ENCODE measurements at places on chromosomes 6 and 20. TPM values are rescaled to one million over a fixed set of nuclear protein-coding genes. Genes with fewer than 3 reads are reported as not detected.

The COL21A1 gene
- 23.2 TPM for total RNA-seq

GRCh38 chr6:142537612-142538478, 236.0 kb downstream of the ADGRG6 start:
- no peak for DNase-seq

The LRRC73 gene
- 1.0 TPM for total RNA-seq

DNA sequence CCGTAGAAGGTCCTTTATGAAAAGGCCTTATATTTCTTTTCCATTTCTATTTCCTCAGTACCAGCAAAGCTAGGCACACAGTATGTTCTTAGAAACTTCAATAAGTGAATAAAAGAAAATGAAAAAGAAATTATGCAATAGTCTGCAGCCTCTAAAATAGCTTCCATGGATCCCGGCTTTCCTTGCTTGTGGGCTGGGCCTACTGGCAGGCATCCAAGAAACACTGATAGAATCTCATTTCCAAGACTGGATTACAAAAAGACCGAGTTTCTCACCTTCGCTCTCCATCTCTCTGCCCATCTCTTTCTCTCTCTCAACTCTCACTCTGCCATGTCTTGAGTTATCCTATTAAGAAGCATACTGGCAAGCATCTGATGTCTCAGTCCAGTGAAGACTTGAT, 187.5 kb upstream of the FKBP1C start:
- DNase-seq = no peak

DNA sequence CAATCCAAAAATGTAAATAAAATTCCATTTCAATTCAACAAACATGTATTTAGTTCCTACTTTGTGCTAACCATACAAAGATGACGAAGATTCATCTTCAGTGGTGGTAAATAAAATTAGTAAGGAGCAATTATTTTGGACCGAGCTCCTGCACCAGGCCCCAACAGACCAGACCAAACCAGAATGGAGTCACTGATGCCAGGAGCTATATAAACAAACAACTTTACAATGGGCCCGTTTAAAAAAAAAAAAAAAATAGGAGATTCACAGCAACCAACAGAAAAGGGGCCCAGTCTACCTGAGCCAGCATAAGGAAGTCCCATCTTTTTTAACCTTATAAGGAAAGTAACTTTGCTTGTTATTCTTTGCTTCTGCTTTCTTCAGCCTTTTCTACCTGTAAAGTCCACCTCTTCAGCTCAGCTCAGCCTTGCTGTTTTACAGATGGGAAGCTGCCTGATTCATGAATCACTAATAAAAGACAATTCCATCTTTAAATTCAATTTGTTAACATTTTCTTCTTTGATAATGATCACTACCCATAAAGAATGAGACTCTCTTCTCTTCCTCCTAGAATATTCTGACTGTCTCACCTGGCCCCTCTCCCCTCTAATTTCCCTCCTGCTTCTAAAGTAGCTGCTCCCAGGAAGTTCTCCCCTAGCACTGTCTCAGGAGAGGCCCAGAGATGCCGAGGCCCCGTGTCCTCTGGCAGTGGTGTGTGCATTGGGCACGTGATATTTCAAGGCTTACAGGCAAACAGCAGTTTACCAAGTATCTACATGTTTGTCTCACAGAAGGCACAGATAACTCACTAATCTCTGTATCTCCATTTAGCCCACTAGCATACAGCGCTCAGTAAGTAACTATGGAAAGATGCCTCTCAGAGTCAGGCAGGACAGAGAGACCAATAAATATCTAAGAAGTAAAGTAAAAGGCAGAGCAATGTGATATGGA, 8.4 kb downstream of the MBOAT1 start:
- no peak for DNase-seq

DNA sequence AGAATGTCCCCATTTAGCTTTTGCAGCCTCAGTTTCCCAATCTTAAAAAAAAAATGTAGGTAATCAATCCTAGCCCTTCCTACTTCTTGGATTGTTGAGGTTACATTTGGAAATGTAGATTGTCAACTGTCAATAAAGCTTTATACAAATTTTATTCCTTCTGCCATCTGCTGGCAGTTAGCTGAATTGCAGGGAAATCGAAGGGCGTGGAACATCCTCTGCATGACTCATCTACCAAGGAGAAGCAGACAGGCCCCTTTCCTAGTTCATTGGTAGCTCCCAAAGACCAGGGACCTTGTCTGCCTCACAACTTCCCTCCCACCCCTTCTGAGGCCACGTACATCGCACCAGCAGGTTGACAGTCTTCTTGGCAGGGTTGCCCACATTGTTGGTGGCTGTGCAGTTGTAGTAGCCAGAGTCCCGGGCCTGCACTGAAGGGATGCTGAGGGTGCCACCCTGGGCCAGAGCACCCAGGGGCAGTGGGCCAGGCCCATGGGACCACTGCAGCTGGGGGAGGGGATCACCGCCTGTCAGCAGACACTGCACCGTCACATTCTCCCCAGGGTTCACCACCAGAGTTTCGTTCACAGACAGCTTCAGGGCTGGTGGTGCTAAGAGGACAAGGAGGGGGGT, 43.6 kb downstream of the MDGA1 start:
- DNase-seq = no peak

- no peak for DNase-seq
Observed at GRCh38 chr20:44228465-44229258, 18.1 kb upstream of the OSER1 start.

DNA sequence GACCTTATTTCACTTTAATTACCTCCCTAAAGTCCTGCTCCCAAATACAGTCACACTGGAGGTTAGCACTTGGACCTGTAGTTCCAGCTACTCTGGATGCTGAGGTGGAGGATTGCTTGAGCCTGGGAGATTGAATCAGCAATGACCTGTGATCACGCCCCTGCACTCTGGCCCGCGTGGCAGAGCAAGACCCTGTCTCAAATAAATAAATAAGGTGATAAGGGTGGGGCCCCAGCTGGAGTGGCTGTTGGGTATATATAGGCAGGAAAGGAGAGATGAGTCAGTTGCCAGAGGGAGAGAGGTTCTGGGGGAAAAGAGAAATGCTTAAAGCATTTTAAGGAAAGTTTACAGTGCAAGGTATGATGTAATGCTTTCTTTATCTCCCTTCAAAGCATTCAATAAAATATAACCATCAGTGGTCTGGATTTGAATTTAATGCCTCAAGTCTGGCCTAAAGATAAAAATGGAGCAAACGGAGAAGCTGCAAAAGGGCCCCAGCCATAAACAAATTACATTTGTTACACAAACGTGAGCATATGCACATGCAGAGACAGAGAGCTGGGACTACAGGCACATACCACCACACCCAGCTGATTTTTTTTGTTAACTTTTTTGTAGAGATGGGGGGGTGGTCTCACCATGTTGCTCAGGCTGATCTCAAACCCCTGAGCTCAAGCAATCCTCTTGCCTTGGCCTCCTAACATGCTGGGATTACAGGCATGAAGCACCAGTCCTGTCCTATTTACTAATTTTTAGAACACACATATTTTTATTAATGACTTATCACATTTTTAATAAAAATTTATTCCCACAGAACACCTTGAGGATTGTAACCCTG, 6.1 kb upstream of the PM20D2 start:
- no peak for DNase-seq

DNA sequence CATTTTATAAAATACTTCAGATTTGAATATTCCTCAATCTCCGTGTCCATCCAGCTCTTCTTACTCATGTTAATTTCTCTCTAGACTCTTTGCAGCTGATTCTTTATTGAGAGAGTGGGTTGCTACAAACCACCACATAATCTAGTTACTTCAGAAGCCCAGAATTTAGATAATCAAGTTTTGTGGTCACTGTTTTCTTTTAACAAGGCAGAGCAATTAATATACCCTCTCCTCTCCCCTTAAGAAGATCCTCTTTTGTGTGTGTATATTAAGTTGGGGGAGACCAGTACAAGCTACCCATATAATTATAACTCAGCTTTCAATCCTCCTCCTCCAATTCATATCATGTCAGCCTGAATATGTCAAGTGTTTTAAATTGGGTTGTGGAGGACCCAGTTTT, 95.1 kb downstream of the IRAK1BP1 start:
- DNase-seq = no peak

- DNase-seq = no peak
Observed at GRCh38 chr6:129498950-129499842, 210.8 kb downstream of the ARHGAP18 start.

- DNase-seq = no peak
Observed at GRCh38 chr20:34768096-34768495, 57.4 kb downstream of the NCOA6 start.

- no peak for DNase-seq
Observed at GRCh38 chr6:126335210-126335609, 4.7 kb upstream of the CENPW start.

The ADGB gene
- total RNA-seq = not detected

DNA sequence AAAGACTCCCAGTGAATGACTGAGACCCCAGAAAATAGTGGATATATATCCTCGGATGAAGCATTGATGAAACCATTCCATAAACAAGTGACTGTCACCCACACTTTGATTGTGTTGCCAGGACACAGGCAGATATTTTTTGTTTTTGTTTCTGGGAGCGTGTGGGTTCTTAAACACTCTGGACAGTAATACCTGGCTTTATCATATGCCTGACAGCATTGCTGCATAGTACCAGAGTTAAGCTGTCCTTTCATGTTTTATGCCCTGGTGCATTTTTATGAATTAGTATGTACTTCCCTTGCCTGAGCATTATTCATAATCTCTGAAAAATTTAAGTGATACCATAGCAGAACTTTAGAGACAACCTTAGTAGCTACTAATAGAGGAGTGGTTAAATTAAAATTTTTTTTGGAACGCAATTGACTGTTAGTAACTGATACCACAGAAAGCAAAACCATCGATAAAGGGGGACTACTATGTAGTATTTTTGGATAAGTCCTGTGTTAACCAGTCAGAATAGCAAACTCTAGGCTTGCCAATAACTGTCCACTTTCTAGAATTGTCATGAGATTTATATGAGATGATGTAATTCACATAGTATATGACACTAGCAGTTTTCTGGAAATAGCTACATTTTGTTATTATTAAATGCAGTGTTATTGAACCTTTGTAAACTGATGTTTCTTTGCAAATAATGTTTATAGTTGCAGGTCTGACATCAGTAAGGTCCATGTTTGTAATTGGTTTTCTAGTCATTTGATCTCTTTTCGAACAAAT, 30.4 kb downstream of the SENP6 start:
- DNase-seq = no peak

DNA sequence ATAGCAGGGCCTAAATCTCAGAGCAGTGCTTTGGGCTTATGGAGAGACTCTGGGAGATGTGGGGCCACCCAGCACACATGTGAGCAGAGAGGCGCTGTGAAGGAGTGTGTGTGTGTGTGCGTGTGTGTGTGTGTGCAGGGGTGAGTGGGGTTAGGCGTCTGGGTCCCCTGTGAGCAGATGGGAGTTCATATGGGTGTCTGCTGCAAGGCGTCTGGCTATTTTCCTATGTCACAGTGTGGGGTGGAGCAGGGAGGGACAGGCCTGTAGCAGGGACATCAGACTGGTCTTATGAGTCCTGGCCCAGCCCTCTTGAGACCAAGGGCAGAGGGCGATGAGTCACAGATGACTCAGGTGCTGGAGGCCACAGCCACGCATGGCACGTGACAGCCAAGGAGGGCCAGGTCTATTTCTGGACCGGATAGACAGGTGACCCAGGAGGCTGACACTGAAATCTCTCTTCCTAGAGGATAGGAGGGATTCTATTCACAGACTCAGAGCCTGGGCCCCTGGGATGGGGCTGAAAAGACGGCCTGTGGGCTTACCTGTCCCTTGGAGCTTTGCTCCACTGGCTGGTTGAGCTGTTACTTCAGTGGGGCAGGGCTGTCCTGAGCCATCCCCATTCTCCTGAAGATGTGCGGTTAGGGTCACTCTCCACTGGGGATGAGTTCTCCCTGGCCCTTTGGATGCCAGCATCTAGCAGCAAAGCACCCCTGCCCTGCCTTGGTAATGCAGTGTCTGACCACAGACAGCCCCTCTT, 28.9 kb downstream of the VEGFA start:
- peak; percentile 76 for DNase-seq

DNA sequence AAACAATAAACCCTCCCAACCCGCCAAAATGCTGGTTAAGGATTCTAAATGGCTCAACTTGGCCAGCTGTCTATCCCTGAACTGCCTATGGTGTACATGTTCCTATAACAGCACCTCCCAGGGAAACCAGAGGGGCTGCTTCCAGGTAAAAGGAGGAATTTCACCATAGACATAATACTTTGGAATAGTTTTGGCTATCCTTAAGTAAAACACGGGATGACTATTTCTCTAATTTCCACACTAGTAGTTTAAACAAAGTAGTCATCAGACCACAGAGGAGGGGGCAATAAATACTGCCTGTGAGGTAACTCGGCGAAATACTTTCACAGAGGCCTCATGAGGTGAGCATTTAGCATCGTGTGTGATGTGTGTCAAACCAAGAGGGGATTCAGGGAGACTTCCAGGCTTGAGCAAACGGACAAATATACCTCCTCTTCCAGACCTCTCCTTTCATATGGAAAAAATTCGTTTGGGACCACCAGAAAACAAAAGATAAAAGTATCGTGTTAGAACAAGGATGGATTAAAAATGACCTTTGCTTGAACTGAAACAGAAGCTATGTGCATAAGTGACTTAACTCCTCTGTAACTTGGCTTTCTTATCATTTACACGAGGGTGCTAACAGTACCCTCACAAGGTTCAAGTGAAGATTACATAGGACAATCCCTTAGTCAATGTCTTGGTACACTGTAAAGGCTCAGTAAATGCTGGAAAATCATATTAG, 1.0 kb upstream of the XRN2 start:
- DNase-seq = no peak

The CNKSR3 gene
- 20.6 TPM for total RNA-seq

DNA sequence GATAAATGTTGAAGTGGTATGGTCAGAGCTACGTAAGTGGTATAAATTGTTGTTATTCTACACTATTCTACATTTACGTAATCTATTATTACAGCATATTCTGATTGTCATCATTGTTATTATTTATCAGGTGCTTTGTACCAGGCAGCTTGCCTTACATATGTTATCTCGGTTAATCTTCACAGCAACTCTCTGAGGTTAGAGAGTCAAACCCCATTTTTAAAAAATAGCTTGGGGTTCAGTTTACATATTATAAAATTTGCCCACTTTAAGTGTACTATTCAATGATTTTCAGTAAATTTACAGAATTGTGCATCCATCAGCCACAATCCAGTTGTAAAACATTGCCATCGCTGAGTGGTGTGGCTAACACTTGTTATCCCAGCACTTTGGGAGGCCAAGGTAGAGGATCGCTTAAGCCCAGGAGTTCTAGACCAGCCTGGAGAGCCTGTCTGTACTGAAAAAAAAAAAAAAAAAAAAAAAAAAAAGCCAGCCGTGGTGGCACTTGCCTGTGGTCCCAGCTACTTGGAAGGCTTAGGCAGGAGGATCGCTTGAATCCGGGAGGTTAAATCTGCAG, 35.5 kb downstream of the PPP1R16B start:
- DNase-seq = no peak

The SYCP2 gene
- total RNA-seq = 2.8 TPM

- no peak for DNase-seq
Observed at GRCh38 chr6:107689951-107690642, 134.0 kb downstream of the SCML4 start.

The SMOC2 gene
- total RNA-seq = 18.7 TPM

- no peak for DNase-seq
Observed at GRCh38 chr6:16396497-16397319, 158.3 kb downstream of the GMPR start.
